Posterior vena cava (tissue), 2 donors: ENCODE measurements at places on chromosomes 6 and 20. TPM values are rescaled to one million over a fixed set of nuclear protein-coding genes. Genes with fewer than 3 reads are reported as not detected.

Gene KIF25
- not detected for total RNA-seq

Gene CYP21A2
- 2.5 TPM for total RNA-seq

Gene PTGIS
- total RNA-seq = 447 TPM

Gene FAM217A
- not detected for total RNA-seq

Gene LY6G6F
- total RNA-seq = not detected

Gene ELOVL2
- 0.23 TPM for total RNA-seq

Gene TFAP2A
- 0.52 TPM for total RNA-seq

Gene CAGE1
- not detected for total RNA-seq

Gene NKAIN2
- total RNA-seq = 0.81 TPM

Gene CLVS2
- total RNA-seq = not detected

Gene OPRM1
- not detected for total RNA-seq

Gene TFB1M
- total RNA-seq = 19.2 TPM

DNA sequence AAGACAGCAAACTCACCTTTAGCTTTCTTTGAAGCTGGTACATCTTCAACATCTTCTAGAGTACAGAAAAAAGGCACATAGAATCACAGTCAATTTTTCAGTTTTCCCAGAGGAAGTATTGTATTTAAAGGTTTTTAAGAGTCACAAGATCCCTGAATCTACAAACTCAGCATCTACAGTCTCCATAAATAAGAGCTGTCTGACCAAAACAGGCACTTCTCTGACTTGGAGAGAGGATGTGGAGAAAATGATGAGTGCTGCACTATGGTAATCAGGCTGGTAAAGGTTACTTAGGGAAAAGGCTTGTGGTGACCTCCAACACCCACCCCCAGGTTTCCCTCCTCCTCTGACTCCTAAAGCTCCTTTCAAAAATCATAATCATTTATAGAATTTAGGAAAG lies 228.0 kb downstream of the CLVS2 start:
- DNase-seq = no peak

GRCh38 chr20:37913567-37914366 lies 10.8 kb downstream of the VSTM2L start:
- no peak for DNase-seq

DNA sequence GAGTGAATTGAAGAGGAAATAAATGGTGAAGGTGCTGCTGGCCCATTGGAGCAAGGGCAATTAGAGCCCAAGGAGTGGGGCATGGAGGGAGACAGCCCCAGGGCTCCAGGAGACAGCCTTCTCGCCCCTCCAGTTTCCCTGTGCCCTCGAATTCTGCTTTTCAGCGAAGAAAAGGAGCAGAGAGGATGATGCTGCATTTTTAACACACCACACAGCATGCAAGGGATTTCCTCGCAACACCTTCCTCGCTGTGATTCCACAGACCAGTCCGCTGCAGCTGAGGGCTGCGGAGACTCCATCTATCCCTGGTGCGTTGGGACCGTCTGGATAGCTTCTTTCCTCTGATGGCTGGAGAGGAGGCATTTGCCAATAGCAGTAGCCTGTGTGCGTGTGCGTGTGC lies 41.7 kb downstream of the PTCHD4 start:
- no peak for DNase-seq

- no peak for DNase-seq
Measured at GRCh38 chr6:99350573-99350972, 1.1 kb upstream of the FAXC start.

DNA sequence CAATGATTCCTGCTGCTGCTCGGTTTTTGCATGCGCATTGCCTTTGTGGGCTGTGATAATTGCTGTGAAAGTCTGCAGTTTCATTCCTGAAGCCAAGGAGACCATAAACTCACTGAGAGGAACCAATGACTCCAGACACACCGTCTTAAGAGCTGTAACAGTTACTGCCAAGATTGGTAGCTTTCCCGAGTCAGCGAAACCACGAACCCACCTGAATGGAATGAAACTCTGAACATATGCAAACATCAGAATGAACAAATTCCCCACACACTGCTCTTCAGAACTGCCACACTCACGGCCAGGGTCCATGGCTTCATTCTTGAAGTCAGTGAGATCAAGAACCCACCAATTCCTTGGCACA lies 37.7 kb downstream of the TRIM27 start:
- no peak for DNase-seq

- no peak for DNase-seq
Measured at GRCh38 chr20:10129749-10130148, 88.9 kb upstream of the SNAP25 start.

GRCh38 chr20:15875446-15875845 lies 697.8 kb downstream of the KIF16B start:
- DNase-seq = no peak

GRCh38 chr20:13325033-13325432 lies 104.0 kb downstream of the ISM1 start:
- DNase-seq = no peak

- DNase-seq = no peak
Measured at GRCh38 chr6:112464901-112465665, 118.0 kb downstream of the RFPL4B start.

DNA sequence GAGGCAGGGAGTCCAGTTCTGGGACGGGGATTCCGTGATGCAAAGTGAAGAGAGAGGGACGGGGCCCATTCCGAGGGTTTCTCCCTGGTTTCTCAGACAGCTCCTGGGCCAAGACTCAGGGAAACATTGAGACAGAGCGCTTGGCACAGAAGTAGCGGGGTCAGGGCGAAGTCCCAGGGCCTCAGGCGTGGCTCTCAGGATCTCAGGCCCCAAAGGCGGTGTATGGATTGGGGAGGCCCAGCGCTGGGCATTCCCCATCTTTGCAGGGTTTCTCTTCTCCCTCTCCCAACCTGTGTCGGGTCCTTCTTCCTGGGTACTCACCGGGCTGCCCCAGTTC lies 35.9 kb upstream of the HLA-G start:
- no peak for DNase-seq

DNA sequence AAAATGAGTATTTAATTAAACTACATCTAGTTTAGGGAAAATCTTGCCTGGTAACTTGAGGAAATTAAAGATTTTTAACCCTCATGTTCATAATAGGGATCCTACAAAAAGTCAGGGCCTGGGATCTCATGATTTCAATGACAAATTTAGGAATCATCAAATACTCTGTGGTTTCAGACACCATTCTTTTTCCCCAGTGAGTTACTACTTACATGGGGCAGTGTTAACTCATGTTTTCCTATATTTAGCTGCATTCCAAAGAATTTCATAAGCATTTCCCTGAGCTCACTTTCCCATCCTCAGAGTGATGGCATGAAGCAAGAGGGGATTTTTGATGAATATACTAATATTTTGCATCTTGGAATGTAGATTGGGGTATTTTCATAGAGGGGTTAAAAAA lies 321.7 kb downstream of the CENPW start:
- DNase-seq = no peak

- no peak for DNase-seq
Measured at GRCh38 chr20:47262008-47262364, 94.5 kb downstream of the ZMYND8 start.

DNA sequence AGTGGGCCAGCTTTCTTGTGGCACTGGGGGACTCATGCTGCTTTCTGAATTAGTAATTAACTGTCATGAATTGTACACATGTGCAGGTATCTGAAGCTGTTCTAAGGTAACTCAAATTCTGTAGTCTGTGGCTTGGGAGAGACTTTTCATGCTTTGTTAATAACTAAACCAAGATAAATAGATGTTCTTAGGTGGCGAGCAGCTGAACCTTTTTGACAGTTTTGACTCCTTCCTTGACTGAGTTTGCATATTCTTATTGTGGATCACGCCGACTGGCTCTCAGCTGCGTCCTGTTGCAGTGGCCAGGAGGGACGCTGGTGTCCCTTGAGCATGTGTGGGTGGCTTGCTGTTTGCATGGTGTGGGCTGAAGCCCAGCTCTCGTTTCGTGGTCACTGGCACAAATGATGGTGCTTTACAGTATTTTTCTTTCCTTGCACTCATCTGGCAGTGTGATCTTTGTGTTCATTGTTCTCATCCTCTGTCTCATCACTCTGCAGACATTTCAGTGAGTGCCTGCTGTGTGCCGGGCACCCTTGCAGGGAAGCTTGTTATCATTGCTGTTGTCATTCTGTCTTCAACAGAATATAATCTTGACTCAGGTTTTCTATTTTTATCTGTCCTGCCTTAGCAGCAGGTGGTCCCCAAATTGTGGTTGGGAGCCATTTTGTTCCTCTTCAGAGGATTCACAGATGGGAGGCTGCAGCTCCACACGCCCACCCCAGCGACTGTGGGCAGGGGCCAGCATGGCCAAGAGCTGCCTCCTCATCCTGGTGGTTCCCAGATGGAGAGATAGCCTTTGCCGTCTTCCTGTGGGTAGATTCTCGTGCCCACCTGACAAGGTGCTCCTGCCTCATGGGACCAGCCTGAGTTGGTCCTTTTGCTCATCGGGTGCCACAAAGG lies 39.6 kb downstream of the DUSP22 start:
- peak; percentile 82 for DNase-seq

GRCh38 chr6:43951756-43952675 lies 175.2 kb downstream of the MRPL14 start:
- DNase-seq = no peak

DNA sequence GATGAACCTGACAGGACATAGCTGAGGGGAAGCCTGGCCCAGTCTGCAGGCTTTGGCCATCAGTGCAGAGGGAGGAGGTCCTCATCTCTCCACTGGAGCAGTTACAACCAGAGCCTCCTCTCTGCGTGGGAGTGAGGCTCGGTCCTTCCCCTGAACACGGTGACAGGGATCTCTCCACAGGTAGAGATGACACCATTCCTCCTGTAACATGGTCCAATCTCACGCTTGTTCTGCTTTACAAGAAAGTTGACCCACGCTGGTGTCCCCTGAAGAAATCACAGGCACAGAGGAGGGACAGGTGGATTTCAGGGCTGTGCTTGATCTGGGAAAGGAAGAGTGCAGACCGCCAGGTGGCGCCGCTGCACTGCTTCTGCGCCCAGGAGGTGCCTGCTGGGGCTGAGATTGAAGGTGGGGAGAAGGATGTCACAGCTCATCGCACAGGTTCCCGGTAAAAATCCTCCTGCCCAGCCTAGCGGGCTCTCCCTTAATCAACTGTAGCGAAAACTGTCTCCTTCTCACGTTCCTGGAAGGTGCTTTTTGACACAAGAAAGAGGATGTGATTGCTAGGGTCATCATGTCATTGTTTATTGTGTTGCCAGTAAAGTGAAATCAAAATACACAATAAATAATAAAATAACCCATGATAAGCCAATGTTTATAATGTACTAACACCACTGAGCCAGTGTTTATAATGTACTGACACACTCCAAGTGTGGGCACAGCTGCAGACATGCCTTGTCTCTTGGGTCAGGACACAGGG lies 20.4 kb downstream of the HLA-G start:
- DNase-seq = peak; percentile 94

DNA sequence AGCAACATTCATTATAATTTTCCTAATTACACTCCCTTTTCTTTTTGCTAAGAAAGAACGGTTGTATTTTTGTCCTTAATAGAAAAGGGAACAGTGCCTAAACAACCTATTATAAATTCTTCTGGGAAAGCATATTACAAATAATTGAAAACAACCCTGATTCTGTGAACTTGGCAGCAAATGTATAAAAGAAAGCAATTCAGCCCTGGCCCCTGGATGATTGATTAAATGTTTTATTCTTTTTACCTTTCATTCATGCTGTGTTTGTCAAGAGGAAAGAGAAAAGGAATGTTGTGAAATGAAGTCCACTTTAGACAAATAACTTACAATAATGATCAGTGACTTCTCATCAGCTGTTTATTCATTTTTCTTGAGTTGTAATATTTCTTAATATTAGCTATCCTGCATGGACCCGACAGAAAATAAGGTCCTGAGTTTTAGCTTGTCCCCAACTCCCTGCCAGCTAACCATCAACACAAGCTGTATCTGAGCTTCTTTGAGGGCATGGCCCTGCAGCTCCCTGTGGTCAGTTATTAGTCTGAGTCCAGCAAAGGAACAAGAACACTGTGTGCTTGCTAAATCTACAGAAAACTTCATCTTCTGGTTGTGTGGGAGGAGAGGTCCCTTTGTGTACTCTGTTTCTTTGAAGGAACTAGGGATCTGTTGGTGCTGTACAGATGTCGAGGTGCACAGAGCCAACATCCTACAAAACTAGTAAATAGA lies 248.2 kb downstream of the LAMA2 start:
- no peak for DNase-seq
